A549 treated with Mapracorat at 1 μM for 4 hours (cell line): ENCODE measurements at places on chromosomes 1 and 21. TPM values are rescaled to one million over a fixed set of nuclear protein-coding genes. Genes with fewer than 3 reads are reported as not detected.

Gene FGR
- total RNA-seq = not detected in 5 replicates

Gene TMCC2
- 1.4 to 1.8 TPM (median 1.6 TPM) in 5 replicates for total RNA-seq

Gene C4BPA
- 0.45 to 0.89 TPM (median 0.66 TPM) in 5 replicates for total RNA-seq

Gene WNT9A
- total RNA-seq = 6.8 to 10.2 TPM (median 7.9 TPM) in 5 replicates

Gene ATAD3C
- not detected in 5 replicates for total RNA-seq

Gene KRTAP24-1
- not detected in 5 replicates for total RNA-seq

Gene ANKRD65
- total RNA-seq = 0.07 to 0.19 TPM in 2 of 5 replicates, not detected in the others

Gene GSTM1
- not detected in 5 replicates for total RNA-seq

Gene ZFYVE9
- total RNA-seq = 6.8 to 8.6 TPM (median 8.1 TPM) in 5 replicates

Gene ADPRS
- total RNA-seq = 23.8 to 32.3 TPM (median 30.7 TPM) in 5 replicates

Gene ASCL5
- total RNA-seq = 0.09 to 0.13 TPM (median 0.10 TPM) in 3 of 5 replicates, not detected in the others

Gene ENAH
- 66.8 to 81.4 TPM (median 79.3 TPM) in 5 replicates for total RNA-seq
